ENCODE measurements at places on chromosomes 13 and 19.
A peak's percentile ranks its signal among the peaks of the same experiment; 100 is the strongest.

GRCh38 chr13:114101358-114102130, 30.9 kb downstream of the RASA3 start:
- no peak for DNase-seq

DNA sequence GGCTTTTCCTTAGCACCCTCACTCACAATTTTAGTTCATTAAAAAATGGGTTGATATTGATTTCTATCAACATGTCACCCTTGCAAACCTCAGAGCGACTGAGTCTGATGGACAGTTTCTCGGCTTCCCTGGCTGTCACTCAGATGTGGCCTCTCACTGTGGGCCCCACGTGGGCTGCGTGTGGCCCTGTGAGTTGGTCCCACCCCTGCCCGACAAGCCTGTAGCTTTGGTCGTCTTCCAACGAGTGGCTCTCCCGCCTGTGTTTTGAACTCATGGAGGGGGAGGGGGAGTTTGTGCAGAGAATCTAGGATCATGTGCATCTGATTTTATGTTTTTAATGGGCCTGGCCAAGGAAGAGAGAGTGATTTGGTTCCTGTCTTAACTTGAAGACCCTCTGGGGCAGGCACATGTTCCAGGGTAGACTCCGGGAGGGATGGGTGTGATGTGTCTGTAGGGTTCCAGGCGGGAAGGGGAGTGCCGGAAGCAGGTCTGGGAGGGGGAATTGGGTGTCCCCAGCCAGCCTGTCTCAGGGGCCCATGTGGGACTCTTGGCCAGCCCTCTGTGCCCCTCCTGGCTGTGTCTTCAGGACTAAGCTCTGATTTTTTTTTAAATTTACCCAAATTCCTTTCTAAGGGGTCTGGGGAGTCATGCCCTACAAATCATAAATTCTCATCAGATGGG, 18.9 kb downstream of the ATP11A start:
- no peak for DNase-seq

GRCh38 chr13:23966691-23967615, 69.7 kb upstream of the C1QTNF9B start:
- no peak for DNase-seq

- peak; percentile 60 for DNase-seq
Observed at GRCh38 chr19:17718947-17719711, at the start of gene MAP1S. TSS of gene MAP1S (plus strand) at chr19:17719480. CDS start at chr19:17719503, 23 bp downstream.

GRCh38 chr13:74868049-74868448, 613.9 kb downstream of the TBC1D4 start:
- DNase-seq: no peak

DNA sequence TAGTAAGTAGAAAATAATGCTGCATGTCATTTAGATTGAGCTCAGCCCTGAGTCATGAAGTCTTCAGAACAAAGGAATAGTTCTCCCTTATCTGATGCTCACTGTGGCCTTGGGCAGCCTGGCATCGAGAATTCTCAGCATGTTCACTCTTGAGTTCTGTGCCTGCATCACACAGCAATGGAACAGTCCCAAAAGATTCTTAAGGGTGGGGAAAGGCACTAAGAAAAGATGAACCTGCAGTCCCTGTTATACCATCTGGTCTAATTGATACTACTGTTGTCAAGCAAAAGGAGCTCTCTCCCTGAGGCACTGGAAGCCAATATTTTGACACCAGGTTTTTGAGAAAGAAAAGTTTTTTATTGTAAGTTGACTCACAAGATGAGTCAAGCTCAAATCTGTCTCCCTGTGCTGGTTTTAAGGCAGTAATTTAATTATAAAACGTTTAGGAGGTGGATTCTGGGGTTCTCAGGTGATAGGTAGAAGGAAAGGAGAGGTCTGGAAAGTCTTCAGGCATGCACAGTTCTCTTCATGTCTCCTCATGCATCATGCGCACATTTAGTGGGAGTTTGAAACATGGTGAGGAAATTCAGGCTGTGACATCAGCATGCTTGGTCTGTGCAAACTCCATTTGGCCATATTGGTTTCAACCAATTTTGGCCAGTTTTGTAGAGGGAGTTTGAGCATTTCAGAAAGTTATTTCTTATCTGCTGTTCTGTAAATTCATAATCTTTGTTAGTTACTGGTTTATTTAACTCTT, 38.1 kb upstream of the ZNF766 start:
- no peak for DNase-seq

- peak; percentile 57 for DNase-seq
Observed at GRCh38 chr19:32599736-32600157, 18.8 kb downstream of the PDCD5 start.

DNA sequence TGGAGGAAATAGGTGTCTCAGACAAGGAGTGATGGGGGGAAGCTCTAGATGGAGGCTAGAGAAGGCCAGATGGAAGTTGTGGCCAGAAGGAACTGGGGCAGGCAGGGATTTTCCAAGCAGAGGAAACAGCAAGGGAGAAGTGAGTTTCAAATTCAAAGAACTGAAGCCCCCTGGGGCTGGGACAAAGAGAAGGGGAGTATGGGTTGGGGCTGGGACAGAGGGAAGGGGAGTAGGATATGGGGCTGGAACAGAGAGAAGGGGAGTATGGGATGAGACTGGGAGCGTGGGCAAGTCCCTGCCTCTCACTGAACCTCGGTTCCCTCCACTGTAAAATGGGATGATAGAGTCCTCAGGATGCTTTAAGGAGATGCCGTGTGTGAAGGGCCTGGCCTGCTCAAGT, 1.9 kb upstream of the GTF2F1 start:
- DNase-seq: no peak

DNA sequence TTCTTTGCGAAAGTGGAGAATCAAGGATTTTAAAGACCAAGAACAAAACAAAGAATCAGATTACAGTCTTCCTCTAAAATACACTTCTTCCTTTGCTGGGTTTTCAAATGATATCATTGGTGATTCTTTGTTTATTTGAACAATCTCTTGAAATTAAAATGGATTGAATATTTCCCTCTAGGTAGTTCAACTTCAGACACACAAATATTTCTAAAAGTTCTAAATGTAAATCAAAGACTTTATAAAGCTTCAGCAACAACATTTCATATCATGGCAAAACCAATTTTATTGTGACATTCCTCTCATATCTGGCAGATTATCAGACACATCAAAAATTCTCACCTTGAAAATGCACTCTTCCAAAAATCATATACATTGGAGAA, 13.0 kb downstream of the ZIC2 start:
- DNase-seq: no peak

- no peak for DNase-seq
Observed at GRCh38 chr13:44669534-44669933, 93.4 kb upstream of the TSC22D1 start.

DNA sequence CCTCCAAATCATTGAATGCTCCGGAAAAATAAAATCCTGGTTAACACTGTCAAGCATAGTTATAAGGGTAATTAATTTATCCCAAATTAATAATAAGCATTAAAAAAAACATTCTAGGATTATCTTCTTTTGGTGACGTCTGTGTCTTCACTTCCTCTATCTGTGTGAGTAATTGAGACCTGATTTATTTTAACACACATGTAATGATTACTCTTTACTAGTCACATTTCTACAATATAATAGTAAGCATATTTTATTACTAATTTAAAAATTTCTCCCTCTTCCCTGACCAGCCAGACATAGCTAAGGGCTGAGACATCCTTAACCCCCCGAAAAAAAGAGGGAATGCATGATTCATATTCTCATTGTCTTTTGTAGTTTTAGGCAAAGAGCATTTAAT, 2.3 kb downstream of the FNDC3A start:
- DNase-seq: no peak

- DNase-seq: no peak
Observed at GRCh38 chr19:19464339-19465098, 50.8 kb downstream of the TSSK6 start.

GRCh38 chr19:34673590-34673989, 3.4 kb downstream of the SCGB2B2 start:
- DNase-seq: no peak

- DNase-seq: no peak
Observed at GRCh38 chr19:34989298-34989697, 10.8 kb upstream of the GRAMD1A start.

DNA sequence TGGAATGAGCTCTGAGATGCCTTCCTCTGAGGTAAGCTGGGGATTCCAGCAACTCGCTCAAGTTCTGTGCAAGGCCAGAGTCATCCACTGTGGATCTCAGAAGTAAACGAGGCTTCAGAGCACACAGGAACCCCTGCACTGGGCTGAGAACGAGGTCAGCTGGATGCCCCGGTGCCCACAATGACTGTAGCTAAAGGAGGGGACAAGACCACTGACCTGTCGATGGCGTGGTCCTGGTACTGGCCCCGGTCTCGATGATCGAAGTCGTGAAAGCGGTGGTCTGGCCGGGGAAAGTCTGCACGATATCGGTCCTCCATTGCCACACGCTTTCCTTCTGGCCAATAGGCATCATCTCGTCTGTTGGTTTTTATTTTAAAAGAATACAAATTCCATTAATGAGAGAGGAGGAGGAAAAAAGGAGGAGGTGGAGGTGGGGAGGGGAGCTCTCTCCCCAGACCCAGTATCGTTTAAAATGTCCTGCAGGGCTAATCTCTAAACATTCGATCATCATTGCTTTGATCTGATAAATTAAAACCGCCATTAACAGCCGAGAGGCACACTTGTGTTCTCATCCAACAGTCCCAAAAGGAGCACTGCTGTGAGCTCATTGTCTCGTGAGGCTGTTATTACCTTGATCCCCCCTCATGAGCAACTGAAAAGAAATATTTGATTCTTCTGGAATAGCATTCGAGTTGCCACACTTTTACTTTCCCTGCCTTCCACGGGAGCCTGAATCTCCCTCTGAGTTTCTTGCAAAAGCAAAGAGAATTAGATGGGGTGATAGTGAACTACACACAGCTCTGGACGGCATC, 25.0 kb upstream of the TINCR start:
- DNase-seq: no peak

GRCh38 chr13:20178156-20178555, 14.6 kb downstream of the GJB2 start:
- DNase-seq: no peak

DNA sequence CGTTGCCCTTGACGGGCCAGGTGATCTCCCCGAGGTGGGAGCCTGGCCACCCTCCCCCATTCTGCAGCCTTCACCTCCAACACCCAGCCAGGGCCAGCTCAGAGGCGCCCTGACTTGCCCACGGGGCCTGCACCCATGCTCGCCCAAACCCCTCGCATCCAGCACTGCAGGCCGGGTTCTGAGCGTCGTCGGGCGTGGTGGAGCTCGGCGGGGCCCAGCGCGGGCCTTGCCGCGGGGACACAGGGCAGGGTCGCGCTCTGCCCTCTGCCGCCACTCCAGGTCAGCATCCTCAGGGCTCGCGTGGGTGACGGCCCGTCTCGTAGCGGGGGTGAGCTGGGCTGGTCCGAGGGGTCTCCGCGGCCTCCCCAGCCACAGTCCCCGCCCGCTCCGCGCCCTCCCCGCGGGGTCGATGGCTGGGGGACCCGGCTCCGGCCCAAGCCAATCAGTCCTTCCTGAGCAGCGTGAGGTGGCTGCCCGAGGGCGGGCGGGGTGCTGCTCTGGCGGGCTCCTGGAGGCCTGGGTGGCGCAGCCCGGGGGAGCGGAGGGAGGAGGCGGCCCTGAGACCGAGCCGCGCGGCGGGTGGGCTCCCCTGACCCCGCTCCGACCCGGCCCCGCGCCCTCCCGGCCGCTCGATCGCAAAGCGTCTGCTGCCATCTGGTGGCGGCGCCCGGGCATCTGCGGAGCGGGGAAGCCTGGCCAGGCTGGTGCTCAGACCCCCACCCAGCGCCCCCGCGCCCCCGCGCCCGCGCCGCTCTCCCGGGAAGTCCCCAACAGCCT, 61.4 kb downstream of the CCNE1 start:
- peak; percentile 66 for DNase-seq

DNA sequence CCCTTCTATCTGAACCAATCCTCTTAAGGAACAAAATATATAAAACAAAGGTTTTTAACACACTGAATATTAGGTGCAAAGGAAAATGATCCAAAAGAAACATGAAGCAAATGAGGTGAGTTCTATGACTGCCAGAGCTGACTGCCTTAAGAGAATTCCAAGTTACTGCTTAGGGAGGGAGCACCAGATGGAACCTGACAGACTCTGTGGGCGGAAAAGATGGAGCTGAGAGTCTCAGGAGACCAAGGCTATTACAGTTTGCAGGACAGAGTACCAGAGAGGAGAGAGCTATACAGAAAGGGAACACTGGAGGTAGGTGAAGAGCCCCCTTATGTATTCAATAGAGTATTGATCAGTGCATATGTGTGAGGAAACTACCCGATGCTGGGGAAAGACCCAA, 87.2 kb downstream of the B3GLCT start:
- no peak for DNase-seq

- DNase-seq: no peak
Observed at GRCh38 chr19:51294211-51294976, 17.1 kb upstream of the IGLON5 start.

GRCh38 chr13:69391756-69392155, 715.9 kb upstream of the ATXN8OS start:
- no peak for DNase-seq

- DNase-seq: peak; percentile 44
Observed at GRCh38 chr13:53250272-53250875, 221.8 kb downstream of the OLFM4 start.

DNA sequence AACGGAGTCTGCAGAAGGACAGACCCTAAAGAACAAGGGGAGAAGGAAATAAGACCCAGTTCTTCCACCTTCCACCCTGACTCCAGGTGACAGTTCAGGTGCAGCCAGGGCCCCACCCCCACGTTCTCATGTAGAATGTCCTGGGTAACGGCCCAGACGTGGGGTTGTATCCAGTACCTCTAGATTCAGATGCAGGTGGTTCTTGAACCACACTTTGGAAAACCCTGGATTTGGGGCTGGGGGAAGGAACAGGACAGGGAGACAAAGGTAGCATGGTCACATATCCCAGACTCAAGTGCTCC, 2.2 kb downstream of the DMPK start:
- DNase-seq: no peak

- DNase-seq: no peak
Observed at GRCh38 chr13:90898811-90899210, 448.7 kb upstream of the MIR17HG start.

DNA sequence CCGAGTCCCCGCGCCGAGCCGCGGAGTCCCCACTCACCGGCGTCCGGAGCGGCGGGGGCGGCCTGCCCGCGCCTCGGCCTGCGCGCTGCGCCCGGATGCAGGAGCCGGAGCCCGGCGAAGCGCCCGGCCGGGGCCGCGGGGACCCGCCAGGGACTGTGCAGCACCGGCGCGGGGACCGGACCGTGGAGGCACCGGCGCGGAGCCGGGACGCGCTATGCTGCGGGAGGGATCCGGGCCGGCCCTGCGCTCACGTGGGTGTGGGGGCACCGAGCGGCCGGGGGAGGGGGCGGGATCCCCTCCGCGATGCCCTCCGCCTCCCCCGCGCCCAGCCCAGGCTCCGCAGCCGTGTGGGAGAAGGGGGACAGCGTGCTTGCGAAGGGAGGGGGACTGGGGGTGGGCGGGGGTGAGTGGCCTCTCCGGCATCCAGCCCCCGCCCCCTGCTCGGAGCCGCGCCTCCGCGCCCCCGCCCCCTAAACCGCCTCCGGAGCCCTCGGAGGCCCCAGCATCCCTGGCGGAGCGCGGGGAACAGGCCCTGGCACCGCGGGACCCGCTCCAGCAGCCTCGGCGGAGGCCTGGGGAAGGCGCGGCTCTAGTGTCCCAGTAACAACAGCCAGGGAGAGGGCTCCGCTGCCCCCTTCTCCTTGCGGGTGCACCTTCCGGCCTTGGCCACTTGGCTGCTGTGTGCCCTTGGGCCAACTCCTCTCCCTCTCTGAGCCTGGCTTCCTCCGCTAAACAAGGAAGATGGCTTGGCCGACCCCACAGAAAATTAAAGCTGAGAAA, at the start of gene SLC1A6:
Gene SLC1A6 (minus strand): TSS at position 389 of the 780 bp plus-strand sequence. CDS start 6,954 bp downstream, outside the sequence.
- DNase-seq: no peak

Data from Calu3 (cell line).